ENCODE measurements at places on chromosomes 2 and 18. TPM values are rescaled to one million over a fixed set of nuclear protein-coding genes. Genes with fewer than 3 reads are reported as not detected.
A peak's percentile ranks its signal among the peaks of the same experiment; 100 is the strongest.

- DNase-seq, result no peak
These were observed 79.6 kb upstream of the CTLA4 start for GRCh38 chr2:203787979-203788378.

CCDC68 gene
- total RNA-seq, result 16.0 TPM

SOX11 gene
- not detected for total RNA-seq

- DNase-seq, result no peak
These were observed 7.2 kb upstream of the DAW1 start for GRCh38 chr2:227864161-227864756.

DNA sequence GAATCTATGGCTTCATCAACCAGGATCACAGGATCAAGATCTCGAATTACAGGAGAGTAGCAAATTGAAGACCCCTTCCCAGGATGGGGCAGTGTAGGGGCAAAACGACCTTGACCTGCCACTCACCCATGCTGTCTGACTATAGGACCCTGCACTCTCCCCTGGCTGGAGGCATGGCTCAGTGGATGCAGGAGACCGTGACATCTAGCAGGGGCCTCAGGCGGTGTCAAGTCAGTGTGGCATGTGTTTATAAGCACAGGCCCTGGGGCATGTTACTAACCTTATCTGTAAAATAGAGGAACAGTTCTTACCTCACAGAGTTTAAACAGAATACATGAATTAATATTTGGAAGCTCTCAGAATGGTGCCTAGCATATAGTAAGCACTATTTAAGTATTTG is 3.5 kb downstream of the HAAO start:
- no peak for DNase-seq

- no peak for DNase-seq
These were observed 114.7 kb downstream of the FAM117B start for GRCh38 chr2:202749477-202749876.

DNA sequence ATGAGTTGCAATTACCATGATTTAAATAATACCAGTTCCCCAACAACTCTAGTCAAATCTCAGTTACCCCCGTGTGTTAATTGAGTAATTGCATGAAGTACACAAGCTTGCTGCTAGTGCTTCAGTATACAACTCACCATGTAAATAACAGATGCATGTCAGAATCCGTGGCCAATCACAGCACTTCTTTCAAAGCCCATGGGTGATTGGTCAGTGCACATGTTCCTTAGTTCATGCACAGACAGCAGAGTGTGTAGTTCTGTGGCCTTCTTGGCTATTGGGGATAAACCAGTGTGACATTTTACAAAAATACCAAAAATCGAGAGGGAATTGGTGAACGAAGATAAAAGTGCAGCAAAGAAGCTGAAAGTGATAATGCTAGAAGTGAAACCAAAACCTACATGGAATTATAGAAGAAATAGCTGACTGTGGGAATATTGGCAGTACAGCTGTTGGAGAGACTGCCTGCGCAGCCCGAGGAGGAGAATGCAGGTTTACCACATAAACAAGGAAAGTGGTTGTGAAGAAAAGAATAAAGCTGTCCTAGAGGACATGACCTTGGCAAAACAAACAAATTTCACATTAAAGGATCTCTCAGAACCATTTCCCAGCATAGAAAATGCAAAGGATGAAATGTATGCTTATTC is 59.4 kb downstream of the NEDD4L start:
- DNase-seq, result no peak

GPR39 gene
- total RNA-seq, result 24.1 TPM

WDSUB1 gene
- 7.3 TPM for total RNA-seq

DNA sequence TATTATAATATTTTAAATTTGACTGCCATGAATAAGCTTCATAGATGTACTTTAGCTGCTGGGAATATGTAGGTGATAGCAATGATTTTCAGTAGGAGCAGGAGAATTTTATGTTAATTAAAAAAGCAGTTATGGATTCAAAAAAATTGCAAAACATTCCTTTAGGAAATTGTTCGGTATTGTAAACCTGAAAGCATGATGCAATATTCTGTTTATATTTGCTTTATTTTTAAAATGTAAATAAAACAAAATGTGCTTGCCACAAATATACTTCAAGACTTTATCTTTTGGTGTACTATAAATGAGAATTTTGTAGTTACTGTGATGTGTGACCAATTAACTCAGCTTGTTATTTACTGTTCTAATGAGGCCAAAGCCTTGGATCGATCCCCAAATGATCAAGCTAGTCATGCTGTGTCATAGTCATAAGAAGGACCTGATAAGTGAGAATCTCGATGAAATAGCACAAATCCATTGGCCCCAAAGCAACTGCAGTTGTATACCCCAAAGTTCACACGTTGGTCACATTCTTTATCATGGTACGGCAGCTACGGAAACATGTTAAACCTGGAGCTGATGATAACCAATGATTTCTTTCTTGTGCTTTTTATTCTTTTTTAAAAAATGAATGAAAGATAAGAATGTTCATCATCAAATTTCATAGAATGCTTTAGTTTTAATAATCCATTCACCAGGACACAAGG is 23.6 kb upstream of the ATIC start:
- no peak for DNase-seq

TAF1B gene
- 23.0 TPM for total RNA-seq

GRCh38 chr2:237717366-237718276 is 81.0 kb upstream of the RBM44 start:
- DNase-seq, result no peak

LIMS2 gene
- total RNA-seq, result not detected

DNA sequence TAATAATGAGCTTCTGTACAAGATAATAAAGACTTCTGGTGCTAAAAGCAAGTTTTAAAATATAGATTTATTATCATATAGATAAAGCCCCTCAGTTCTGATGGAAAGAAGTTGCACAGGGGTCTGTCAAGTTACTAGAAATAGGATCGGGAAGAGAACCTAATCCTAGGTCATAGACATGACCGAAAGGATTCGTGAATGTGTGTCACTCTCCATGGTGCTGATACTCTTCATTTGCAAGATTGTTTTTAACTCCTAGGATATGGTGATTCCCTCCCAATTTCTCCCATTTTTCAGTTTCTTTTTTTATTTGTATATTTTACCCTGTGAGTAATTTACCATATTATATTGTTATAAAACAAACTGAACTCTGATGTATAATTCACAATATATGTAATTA is 58.9 kb upstream of the CTNNA2 start:
- no peak for DNase-seq

- DNase-seq, result no peak
These were observed 115.8 kb upstream of the SETBP1 start for GRCh38 chr18:44564922-44565321.

HOXD10 gene
- not detected for total RNA-seq

DNA sequence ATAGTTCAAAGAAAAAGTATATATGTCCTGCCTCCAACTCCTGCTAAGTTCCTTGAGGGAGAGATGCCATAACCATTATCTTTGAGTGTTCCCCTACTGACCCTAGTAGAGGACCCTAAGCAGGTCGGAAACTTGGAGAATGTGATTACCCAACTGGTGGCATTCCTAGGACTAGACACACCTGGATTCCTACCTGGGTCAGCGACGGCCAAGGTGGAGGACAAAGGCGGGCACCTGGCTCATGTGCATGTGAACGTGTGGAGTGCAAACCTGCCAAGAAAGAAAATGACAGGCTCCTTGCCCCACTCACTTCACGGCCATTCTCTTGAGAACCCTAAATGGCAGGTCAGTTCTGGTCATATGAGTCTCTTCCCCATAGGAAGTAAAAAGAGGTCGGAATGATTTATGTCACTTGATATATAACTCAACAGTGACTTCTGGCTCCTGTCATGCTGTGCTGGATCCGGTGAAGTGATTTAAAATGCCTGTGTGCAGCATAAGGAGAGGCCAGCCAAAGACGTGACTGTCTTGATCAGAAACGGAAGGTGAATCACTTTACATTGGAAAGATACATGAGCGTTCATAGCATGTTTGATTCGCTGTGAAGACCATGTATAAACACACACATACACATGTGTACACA is 371.6 kb downstream of the EIPR1 start:
- no peak for DNase-seq

GRCh38 chr18:49884465-49884864 is 71.1 kb upstream of the ACAA2 start:
- DNase-seq, result no peak

KIF5C gene
- total RNA-seq, result 2.9 TPM

ALPG gene
- total RNA-seq, result not detected

- peak; percentile 63 for DNase-seq
These were observed 238.2 kb downstream of the GCA start for GRCh38 chr2:162581959-162582798.

GRCh38 chr2:133517876-133518275 is 50.4 kb downstream of the NCKAP5 start:
- no peak for DNase-seq

- DNase-seq, result no peak
These were observed 516.0 kb upstream of the SPHKAP start for GRCh38 chr2:228697456-228697855.

CDH2 gene
- total RNA-seq, result 1.5 TPM

DNA sequence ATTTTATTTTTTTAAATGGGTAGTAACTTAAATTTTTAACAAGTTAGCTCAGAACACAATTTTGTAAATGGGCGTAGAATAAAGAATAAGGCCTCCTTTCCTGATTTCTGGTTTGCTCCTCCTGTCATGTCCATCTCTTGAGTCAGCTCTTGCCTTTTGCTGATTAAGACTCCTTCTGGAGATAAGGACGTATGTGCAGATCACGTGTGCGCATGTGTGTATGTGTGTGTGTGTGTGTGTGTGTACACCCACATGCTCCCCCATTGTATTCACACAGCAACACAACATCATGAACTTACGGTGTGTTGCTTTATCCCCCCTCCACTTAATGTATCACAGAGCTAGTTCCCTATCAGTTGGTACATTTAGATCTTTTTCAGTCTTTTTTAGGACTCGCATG is 182.9 kb downstream of the PRKCE start:
- DNase-seq, result no peak

DNA sequence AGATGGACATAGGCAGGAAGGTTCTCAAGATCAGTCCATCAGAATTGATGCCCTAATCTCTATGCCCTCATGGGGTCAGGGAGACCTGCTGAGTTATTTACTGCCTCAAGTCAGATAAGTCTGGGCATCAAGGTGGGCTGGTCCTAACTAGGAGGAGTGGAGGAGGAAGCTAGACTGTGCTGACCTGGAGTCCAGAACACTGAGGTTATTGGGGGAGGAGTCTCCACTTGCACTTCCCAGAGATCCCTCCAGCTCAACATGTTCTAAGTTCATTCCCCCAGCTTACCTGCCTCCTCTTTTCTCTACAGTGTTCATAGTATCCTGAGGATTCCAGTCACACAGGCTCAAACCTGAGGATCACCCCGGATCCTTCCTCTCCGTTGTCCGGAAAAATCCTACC is 19.3 kb downstream of the EVA1A start:
- no peak for DNase-seq

DNA sequence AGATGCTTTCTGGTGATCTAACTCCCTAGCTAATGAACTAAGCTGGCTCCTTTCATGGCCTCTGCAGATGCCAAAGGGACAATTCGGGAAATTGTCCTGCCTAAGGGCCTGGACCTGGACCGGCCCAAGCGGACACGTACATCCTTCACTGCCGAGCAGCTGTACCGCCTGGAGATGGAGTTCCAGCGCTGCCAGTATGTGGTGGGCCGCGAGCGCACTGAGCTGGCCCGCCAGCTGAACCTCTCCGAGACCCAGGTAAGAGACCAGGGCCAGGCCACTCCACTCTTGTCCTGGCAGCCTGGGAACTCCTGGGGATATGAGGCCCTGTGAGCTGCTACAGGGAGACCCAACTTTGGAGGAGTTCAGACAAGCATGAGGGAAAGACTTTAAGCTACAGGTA is 14.7 kb upstream of the ATP6V1B1 start:
- DNase-seq, result no peak

B3GNT7 gene
- total RNA-seq, result 14.4 TPM

CCDC148 gene
- total RNA-seq, result 5.1 TPM

GRCh38 chr2:152453129-152453911 is 118.3 kb downstream of the FMNL2 start:
- DNase-seq, result peak; percentile 9

DNA sequence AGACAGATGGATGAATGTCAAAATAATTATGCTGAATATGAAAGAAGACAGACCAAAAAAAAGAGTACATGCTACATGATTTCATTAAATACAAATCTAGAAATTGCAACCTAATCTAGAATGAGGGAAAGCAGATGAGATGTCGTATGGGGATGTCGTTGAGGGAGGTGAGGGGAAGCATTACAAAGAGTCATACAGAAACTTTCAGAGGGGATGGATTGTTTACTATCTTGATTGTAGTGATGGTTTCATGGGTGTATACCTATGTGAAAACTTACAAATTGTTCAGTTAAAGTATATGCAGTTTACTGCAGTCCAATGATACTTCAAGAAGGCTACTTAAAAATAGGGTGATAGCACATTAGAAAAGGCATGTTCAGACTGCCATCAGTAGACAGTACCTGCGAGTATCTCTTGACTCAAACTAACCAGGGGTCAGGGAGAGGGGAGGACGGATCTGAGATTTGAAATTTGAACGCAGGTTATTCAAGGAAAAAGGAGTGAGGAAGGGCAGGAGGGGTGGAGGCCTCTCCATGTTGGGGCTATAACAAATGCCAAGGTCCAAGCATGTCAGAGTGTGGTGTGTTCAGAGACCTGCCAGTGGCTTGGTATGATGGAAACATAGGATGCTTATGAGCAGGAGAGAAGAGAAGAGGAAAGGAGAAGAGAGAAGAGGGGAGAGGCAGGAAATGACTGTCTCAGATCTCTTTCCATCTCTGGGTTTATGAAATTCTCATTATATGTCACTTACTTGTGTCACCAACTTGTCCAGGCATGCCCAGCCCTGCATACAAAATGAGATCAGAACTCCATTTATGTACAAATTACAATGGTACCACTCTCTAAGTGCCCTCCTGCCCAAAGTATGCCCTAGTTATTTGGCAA is 257.3 kb upstream of the CXCR4 start:
- no peak for DNase-seq

DNA sequence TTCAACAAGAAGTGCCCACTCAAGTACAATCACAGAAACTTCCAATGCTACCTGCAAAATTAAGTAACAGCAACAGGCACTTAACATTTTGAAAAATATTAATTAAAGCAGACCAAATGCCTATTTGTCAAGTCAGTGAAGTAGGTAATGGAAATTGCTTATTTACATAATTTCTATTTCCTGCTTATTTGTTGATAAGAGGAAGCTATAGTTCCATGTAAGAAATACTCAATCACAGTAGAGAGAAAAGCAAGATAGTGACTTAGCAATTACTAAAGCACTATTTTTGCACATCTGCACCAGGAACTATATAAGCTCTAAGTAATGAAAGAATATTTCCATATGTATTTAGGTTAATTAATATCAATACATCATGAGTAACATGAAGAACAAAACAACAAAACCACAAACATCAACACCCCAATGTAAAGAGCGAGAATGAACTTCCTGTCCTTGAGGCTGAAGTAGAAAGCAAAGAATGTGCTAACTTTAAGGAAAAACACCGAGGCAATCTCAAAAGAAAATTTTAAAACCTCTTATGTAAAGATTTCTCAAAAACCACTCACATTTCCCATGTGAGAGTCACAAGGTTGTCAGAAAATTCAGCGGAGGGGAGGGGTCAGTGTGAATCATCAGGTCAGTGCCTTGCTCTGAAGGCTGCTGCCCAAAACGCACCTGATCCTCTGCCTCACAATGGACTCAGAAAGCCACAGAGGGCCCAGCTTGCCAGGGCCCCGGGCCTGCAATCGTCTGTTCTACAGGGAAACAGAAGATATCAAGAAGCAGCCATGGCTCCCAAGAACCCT is 12.5 kb downstream of the NPC1 start:
- DNase-seq, result no peak

- DNase-seq, result no peak
These were observed 663 bp downstream of the RHBDD1 start for GRCh38 chr2:226836548-226836885.

DSG2 gene
- 194 TPM for total RNA-seq

- no peak for DNase-seq
These were observed 64.4 kb downstream of the IKZF2 start for GRCh38 chr2:213087040-213087439.

NDC80 gene
- 56.0 TPM for total RNA-seq

All from Calu3 (cell line).